GM18507 (cell line): ENCODE measurements at places on chromosomes 4 and X.

- DNase-seq = no peak
These were observed 65.4 kb downstream of the TMEM150C start for GRCh38 chr4:82496349-82496748.

DNA sequence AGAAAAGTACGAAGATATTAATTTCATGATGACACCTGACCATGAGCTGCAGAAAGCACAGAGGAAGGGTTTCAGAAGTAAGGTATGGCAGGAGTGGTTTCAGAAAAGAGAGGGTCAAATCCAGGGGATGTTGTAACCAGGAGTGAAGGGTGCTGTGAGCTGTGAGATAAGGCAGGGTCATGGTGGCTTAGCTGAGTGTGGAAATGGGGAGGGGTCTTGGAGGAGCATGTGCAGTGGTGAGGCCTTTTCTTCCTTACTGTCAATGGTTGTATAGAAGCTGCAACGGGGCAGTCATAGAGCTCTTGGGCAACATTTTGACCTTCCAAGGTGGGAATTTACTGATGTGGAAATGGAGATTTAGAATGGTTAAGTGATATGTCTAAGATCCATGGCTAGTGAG is 2.5 kb downstream of the ANAPC4 start:
- no peak for DNase-seq

DNA sequence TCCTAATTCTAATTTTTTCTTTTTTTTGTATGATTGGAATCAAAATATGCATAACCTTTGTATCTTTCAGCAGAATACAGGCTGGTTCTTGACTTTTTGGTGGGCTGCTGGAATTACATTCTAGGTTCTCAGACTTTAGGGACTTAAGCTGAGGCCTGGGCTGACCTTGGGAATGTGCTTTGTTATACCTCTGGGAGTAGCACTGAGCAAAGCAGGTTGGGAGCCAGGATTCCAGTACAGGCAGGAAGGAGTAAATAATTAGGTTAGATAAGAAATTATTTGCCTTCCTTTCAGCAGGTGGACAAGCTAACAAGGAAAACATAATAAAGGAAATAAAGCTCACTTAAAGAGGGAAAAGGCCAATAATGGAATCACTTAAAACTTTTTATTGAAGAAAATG is 49.9 kb upstream of the SLC4A4 start:
- no peak for DNase-seq

DNA sequence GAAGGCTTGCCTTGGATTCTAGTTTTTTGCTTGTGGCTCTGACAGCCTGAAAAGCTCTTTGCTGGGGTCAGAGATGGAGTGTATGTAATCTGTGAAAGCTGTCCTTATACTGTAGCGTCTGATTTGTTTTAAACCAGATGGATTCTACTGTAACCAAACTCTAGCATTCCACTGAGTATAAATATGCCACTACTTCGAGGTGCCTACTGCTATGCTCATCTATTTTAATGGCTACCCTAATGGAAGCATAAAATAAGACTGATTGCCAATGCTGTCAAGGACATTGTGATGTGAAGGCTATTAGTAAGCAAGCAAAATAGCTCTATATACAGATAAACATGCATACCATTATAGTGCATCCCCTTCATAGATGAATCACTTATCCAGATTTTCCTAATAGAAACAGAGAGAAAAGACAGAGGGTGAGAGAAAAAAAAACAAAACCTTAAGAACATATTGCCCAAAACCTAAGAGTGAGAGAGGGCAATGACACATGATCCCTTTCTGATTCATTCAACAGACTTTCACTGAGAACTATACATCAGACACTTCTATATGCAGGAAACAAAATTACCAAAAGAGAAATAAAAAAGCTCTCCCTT is 1025.8 kb upstream of the LCORL start:
- no peak for DNase-seq

DNA sequence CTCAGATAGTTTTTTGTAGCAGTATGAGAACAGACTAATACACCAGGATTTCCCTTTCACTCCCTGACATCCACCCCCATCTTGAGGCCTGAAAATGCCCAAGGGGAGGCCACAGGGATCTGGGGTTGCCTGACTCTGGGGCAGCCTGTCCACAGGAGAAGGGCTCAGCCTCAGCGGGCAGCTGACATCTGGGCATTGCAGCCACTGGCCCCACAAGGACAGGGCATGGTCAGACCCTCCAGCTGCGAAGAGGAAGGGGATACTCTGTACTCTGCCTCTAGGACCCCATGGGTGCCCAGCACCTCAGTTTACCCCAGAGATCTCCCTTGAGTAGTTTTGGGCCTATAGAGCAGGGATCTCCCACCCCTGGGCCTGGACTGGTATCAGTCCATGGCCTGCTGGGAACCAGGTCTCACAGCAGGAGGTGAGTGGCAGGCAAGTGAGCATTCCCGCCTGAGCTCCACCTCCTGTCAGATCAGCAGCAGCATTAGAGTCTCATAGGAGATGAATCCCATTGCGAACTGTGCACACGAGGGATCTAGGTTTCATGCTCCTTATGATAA is 138.9 kb downstream of the HMX1 start:
- no peak for DNase-seq

- DNase-seq = no peak
These were observed 137.7 kb upstream of the NKX1-1 start for GRCh38 chr4:1543976-1544375.
